Vagina (tissue), 2 donors: ENCODE measurements at places on chromosomes 1 and 21.

DNA sequence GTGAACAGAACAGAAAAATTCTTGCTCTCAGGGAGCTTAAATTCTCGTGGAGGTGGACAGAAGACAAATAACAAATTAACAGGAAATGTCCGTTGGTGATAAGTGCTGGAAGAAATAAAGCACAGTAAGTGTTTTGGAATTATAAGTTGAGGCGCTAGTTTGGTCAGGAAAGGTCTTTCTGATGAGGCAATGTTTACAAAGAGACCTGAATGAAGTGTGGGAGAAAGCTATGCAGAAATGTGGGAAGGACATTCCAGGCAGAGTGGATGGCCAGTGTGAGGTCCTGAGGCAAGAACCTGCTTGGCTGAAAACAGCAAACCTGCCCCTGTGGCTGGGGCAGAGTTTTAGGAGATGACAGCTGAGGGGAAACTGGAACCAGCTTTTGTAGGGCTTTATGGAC lies 23.3 kb downstream of the NGF start:
- no peak for DNase-seq

- DNase-seq, result no peak
Observed at GRCh38 chr1:27179379-27179778, 24.5 kb upstream of the SLC9A1 start.

- no peak for DNase-seq
Observed at GRCh38 chr1:82154219-82154970, 353.7 kb downstream of the ADGRL2 start.

DNA sequence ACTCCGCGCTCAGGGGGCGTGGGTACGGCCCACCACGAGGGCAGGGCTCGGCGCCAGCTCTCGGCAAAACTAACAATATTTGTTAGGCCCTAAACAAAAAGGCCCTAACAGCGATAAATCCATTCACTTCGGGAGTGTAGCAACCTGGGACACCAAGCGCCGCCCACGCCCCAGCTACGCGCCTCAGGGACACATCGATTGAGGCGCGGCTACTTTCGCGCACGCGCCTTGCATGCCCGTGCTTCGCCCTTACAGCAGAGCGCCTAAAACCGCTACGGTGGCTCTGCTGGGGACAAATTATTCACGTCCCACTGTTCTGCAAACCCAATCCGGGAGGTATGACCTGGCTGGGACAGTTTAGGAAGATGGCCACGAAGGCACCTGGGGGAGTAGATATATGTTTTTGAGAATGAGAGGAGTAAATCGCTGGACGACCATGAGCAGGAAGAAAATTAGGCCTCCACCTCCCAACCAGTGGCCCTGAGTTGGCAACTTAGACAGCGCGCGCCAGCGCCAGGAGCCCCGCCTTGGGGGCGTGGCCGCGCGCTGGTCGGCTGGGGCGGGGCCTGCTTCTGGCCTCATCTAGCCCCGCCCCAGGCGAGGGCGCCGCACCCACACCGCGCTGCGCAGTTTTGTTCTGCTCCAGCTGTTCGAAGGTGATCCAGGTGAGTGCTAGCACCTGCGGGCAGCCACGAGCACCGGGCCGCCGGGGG lies at the start of gene MGST3:
TSS of gene MGST3 (plus strand) at position 606 of the 713 bp plus-strand sequence. CDS start 18,614 bp downstream, outside the sequence.
- peak; percentile 96 for DNase-seq

- no peak for DNase-seq
Observed at GRCh38 chr1:41282679-41283317, 40.7 kb upstream of the SCMH1 start.

DNA sequence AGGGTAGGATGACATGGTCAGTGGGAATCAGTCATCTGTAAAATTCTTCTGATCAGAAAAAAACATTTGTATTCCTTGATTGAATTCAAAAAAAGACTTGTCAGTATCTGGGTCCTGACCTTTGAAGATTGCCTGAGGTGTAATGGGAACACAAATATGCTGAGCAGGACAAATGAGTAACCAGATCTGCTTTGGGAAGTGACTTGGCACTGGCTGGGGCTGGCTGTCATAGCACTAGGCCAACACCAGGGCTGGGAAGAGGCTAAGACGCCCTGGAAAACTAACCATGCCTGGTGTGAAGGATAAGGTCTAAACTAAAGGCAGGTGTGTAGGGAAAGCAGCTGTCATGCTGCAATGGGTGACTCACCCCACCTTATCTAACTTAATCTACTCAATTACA lies 452.9 kb upstream of the BEND5 start:
- DNase-seq, result no peak

GRCh38 chr1:25977801-25978200 lies 20.1 kb downstream of the PAFAH2 start:
- no peak for DNase-seq

- DNase-seq, result no peak
Observed at GRCh38 chr1:233244183-233244582, 51.3 kb downstream of the PCNX2 start.
